WERI-Rb-1 (cell line): ENCODE measurements at places on chromosomes 16 and 17.

GRCh38 chr17:31702041-31702440 is 157.0 kb downstream of the COPRS start:
- DNase-seq: no peak

DNA sequence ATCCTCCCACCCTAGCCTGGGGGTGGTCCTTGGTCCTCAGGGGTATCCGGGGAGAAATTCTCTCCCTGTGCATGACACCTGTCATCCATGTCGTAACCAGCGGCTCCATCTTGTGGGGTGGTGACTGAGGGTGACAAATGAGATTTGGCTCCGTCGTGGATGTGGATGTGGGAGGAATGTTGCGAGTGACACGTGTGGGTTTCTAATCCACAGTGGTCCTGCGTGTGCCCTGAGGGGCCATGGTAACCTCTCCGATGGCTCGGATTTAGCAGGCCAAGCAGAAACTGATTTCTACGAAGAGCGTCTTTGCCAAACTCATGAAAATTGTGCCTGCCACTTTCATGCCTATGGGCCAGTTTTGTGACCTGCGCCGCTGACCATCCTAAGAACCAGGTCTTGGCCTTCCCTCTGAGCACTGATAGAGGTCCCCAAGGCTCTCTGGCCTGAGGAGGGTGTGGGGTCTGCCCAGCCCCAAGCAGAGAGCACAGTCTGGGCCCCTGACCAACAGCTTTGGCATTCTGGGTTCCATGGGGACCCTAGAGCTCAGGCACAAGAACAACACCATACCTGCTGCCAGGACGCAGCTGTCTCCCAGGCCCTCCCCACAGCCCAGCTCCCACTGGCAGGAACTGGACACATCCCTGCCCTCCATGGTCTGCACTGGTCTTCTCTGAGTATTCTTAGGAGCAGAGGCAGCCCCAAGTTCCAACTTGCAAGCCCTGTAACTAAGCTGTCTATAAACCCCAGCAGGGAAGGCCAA is 79.0 kb downstream of the AMFR start:
- DNase-seq: no peak

- no peak for DNase-seq
Measured at GRCh38 chr16:4378999-4379690, 7.5 kb downstream of the VASN start.

DNA sequence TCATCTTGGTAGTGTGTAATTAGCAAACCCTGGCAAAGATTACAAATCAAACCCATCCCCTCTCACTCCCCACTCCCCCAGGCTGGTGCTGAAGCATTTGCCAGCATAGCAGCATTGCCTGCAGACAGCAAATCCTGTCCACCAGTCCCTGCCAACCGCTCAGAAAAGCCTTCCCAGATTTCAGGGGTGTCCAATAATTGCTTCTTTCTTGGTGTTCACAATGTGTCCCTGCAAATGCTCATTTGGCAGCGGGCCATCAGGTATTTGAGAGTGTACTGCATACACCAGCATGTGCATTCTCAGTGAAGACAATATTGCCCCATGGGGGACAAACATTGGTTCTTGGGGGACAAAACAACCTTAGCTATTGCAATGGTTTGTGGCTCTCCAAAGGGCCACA is 28.2 kb downstream of the ORC6 start:
- no peak for DNase-seq

- DNase-seq: no peak
Measured at GRCh38 chr17:59893676-59894100, 767 bp downstream of the RPS6KB1 start.

- DNase-seq: no peak
Measured at GRCh38 chr16:63785170-63785569, 1336.7 kb downstream of the CDH11 start.

DNA sequence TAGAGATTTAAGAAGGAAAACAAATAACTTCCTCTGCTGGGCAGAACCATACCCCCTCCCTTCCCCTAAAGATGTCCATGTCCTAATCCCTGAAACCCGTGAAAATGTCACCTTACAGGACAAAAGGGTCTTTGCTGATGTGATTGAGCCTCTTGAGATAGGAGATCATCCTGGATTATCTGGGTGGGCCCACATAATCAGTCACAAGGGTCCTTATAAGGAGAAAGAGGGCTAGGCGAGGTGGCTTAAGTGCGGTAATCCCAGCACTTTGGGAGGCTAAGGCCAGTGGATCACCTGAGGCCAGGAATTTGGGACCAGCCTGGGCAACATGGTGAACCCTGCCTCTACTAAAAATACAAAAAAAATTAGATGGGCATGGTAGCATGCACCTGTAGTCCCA is 12.0 kb upstream of the SLC39A11 start:
- DNase-seq: peak; percentile 94
